Cerebellar cortex (tissue), 1 donor: ENCODE measurements at places on chromosomes 7 and 10.
A peak's percentile ranks its signal among the peaks of the same experiment; 100 is the strongest.

DNA sequence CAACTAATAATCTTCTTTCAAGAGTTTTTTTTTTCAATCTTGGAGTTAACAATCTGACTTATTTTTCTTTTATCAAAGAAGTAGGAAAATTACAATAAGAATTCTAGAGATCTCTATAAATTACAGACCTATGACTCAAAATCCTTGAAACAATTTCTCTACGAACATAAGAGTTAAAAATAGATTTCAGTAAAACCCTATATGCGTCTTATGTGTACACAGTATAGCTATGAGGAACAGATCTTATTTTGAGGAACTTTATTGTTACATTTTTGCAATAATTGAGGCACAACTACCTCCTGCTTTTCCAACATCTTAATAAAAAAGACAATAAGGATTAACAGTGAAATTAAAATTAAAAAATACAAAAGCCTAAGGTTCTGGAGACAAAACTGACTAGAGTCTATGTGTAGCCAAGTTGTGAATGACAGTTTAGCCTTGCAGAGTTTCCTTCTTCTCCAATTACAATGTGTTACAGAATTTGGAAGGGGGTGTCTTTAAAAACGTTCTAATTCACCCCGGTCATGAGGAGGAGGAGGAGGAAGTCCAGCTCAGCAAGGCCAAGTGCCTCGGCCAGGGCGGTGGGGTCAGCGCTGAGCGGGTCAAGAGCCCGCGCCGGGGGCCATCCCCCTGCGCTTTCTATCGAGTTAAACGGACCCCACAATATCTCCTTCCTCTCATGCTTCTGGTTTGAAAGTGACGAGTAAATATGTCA lies 40.5 kb downstream of the AMZ1 start:
- no peak for DNase-seq

- DNase-seq: no peak
Observed at GRCh38 chr7:108589199-108589598, 19.5 kb downstream of the DNAJB9 start.

- no peak for DNase-seq
Observed at GRCh38 chr7:40965774-40966173, 737.1 kb downstream of the INHBA start.

DNA sequence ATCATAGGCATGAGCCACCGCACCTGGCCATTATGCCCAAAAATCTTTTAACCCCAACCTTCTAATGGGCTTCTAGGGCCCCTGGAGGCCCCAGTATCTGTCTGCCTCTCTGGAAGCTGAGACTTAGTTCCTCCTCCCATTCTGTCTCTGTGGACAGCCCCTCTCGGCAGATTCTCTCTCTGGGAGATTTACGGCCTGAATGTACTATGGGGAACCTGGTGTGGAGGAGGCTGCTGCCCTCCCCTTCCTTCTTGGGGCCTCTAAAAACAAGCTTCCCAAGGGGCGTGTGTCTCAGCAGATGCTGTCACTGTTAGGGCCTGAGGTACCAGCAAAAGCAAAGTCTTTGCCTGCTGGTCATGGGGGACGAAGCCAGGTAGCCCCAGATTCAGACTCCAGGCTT lies 35.8 kb upstream of the PRKAR1B start:
- no peak for DNase-seq

- no peak for DNase-seq
Observed at GRCh38 chr7:101363196-101363733, 590 bp downstream of the COL26A1 start.

DNA sequence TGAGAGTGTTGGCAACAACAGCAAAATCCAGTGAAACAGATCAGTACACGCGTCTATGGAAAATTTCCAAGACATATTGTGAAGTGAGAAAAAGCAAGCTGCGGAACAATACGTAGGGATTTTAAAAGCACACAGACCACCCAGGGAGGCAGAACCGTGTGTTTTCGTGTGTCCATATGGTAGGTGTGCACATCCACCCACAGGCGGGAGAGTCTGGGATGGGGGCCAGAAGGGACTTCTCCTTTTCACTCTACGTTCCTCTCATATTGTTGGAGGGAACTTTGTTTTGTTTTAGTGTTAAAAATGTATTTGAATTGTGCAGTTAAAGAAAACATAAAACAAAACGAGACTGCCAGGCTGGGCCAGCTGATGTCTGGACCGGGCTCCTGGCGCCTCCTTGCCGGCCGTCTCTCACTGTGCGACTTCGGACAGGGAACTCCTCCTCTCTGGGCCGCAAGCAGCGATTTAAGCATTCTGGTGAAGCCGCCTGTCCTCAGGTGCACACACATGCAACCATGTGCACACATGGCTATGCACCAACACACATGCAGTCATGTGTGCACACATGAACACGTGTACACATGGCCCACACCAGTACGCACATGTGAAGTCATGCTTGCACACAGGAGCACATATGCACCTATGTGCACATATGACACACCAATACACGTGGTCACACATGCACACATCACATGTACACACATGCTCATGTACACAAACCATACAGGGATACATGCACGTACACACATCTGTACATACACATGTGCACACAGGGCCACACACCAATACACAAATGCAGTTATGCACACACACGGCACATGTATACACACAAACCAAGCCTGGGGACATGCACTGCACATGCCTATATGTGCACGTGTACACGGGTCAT lies 141.1 kb downstream of the ELFN1 start:
- DNase-seq: peak; percentile 27

- no peak for DNase-seq
Observed at GRCh38 chr10:85400981-85401695, 965.5 kb downstream of the GRID1 start.

DNA sequence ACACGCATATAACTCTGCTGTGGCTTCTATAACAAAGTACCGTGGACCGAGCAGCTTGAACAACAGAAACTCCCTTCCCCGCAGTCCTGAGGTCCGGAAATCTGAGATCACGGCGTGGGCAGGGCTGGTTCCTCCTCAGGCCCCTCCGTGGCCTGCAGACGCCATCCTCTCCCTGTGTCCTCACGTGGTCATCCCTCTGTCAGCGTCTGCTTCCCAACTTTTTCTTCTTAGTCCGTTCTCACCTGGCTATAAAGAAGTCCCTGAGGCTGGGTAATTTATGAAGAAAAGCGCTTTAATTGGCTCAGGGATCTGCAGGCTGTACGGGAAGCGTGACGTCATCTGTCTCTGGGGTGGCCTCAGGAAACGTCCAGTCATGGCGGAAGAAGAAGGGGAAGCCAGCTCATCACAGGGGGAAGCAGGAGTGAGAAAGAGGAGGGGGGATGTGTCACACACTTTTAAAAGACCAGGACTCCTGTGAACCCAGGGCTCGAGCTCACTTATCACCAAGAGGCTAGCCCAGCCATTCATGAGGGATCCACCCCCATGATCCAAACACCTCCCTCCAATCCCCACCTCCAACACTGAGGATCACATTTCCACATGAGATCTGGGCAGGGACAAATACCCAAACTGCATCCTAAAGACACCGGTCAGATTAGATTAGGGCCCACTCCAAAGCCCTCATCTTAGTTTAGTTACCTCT lies 91.2 kb upstream of the INSIG1 start:
- DNase-seq: no peak

DNA sequence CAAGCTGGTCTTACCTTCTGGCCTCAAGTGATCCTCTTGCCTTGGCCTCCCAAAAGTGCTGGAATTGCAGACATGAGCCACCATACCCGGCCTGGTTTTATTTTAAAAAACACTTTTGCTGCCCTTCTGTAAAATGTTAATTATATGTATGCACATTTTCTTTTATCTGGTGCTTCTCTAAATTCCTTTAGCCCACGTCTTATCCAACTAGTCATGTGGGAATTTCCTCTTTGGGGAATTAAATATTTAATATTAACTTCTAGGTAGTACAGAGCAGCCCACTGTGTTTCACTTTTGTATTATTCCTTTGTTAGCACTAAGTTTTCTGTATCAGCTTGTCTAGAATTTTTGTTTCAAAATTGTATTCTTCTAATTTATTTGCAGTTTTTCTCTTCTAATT lies 181.7 kb upstream of the KAT6B start:
- DNase-seq: no peak

DNA sequence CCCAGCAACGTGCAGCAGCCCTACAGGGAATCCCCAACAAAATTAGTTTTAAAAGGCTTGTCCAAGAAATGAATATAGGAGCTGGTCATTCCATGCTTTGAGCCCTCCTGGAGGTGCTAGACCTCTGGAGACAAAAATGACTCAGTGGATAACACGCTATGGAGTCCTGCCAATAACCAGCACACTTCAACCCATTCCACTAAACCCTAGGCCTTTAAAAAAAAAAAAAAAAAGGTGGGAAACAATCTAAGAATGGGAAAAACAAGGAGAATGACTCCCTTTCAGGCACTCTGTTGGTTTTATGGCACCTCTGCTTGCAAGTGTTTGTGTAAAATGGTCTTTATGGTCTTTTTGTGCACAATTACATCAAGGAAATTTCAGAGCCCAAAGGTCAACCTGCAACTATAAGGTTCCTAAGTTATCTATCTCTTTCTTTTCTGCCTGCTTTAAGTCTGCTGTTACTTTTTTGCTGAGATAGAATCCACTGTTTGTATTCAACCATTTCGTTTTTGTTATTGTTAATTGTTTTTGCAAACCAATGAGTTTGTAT lies 21.3 kb downstream of the AVL9 start:
- no peak for DNase-seq

DNA sequence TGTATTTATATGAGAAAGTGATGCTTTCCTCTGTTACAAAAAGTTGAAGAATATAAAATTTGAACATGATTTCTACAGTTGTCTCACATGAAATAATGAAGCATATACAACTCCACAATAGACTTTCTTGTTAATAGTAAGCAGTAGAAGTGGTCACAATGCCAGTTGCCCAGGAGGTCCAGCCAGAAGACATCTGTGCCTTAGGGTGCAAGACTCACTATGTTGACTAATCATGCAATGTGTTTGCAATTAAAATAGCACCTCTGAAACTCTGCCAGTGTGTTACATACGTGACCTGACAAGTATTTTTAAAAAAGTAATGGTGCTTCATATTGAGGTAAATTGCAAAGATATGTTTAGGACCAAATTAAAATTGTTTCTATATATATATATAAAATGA lies 547.2 kb downstream of the ETV1 start:
- DNase-seq: no peak

DNA sequence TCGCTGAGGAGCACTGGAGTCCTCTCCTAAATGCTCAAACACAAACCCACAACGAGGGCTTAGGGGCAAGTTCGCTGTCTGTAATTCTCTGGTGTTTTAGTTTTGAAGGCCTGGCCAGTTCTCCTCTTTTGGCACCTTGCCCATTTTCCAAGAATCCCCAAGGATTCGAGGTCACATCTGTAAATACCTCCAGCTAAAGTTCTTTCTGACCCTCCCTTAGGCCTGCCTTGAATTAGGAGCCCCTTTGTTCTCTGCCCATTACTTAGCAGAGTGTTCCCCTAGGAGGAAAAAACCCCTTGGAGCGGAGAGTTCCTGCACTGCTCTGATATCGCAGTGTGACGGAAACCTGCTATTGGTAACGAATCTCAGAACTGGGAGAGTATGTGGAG lies 743 bp upstream of the PYROXD2 start:
- no peak for DNase-seq

DNA sequence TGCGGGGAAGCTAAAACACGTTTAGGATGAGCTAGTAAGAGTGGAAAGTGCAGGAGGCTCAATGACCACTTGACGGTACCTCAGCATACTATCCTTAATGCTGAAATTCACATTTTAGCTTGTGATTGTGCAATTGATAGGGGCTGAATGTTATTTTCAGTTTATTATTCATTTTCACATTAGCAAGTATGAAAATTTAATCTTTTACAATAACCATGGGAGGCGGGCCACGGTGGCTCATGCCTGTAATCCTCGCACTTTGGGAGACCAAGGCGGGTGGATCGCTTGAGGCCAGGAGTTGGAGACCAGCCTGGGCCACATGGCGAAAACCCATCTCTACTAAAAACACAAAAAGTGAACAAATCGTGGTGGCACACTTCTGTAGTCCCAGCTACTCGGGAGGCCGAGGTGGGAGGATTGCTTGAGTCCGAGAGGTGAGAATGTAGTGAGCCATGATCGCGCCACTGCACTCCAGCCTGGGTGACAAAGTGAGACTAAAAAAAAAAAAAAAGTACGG lies 22.0 kb upstream of the ANLN start:
- DNase-seq: no peak

DNA sequence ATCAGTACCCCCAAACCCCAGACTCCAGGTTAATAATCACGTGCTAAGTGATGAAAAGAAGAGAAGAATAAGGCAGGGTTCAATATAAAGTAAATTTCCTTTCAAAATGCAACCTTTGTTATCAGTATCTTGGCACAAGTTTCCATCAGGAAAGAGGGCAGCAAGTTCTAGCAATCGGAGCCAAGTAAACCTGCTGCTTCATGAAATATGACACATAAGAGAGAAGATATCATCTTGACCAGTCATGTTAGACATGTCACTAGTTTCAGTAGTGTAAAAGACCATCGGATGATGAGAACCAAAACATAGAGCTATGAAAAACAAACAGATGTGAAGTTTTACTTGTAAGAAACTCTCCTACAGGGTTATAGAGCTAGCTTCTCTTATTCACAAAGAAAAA lies 44.0 kb downstream of the AASS start:
- DNase-seq: no peak

GRCh38 chr10:106712988-106713387 lies 451.5 kb downstream of the SORCS1 start:
- DNase-seq: no peak

GRCh38 chr10:59387951-59388670 lies 25.8 kb upstream of the FAM13C start:
- no peak for DNase-seq

GRCh38 chr7:17009007-17009719 lies 127.4 kb upstream of the AGR3 start:
- no peak for DNase-seq

GRCh38 chr7:73345951-73346350 lies 18.0 kb downstream of the FKBP6 start:
- DNase-seq: no peak

DNA sequence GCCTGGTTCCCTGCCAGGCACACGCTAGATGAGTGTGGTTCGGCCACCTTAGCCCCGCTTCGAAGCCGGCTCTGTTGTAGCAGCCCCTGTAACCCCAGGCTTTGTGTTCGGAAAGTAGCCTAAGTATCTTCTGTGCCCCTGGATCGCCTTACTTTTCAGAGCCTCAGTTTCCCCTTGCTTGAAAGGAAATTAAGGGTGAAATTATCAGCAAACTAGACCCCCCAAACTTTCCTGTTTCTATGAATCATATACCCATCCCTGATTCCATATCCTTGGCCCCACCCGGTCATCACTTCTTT lies 312 bp downstream of the PDCD11 start:
- no peak for DNase-seq

DNA sequence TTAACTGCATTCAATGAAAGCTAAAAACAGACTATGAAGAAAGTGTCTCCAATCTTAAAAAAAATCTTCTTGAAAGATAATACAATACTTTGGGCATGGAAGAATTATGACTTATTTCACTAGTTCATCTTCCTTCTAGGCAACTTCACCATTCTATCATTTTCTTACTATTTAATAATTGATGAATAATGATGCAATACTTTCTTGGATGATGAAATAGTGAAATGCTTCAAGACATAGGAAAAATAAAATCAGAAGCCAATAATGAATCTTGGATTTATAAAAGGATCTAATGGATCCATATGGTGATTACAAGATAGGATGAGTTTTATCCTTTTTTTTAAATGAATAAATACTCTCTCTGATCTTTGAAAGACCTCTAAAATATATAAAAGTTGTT lies 4.4 kb downstream of the DMBT1 start:
- DNase-seq: no peak
